Smooth muscle cell of the pulmonary artery (primary cell): ENCODE measurements at places on chromosomes 2 and 18. TPM values are rescaled to one million over a fixed set of nuclear protein-coding genes. Genes with fewer than 3 reads are reported as not detected.

CCDC68 gene
- 4.4 and 15.1 TPM in 2 replicates for total RNA-seq

KCNF1 gene
- not detected in 2 replicates for total RNA-seq

KCNK3 gene
- 0.89 and 4.1 TPM in 2 replicates for total RNA-seq

TEX51 gene
- not detected in 2 replicates for total RNA-seq

CRYGD gene
- not detected in 2 replicates for total RNA-seq

LOXL3 gene
- total RNA-seq, result 110 and 319 TPM in 2 replicates

RTP5 gene
- not detected in 2 replicates for total RNA-seq

LYG2 gene
- total RNA-seq, result not detected in 2 replicates

IHH gene
- total RNA-seq, result not detected in 2 replicates

RGPD4 gene
- under 0.01 TPM in 1 of 2 replicates, not detected in the other for total RNA-seq

GRP gene
- total RNA-seq, result not detected in 2 replicates

ERICH2 gene
- total RNA-seq, result 0.39 and 0.76 TPM in 2 replicates

NT5DC4 gene
- total RNA-seq, result 0.33 TPM in 1 of 2 replicates, not detected in the other

PLCL1 gene
- total RNA-seq, result 4.3 and 8.6 TPM in 2 replicates

SLC30A3 gene
- 0.03 and 0.26 TPM in 2 replicates for total RNA-seq

HADHB gene
- total RNA-seq, result 103 and 112 TPM in 2 replicates

CLEC4F gene
- total RNA-seq, result not detected in 2 replicates

CAPN14 gene
- 0.23 and 0.26 TPM in 2 replicates for total RNA-seq

ARL4C gene
- 79.7 and 85.0 TPM in 2 replicates for total RNA-seq

BOLL gene
- not detected in 2 replicates for total RNA-seq

SERPINB3 gene
- 0.07 TPM in 1 of 2 replicates, not detected in the other for total RNA-seq

PRSS56 gene
- total RNA-seq, result not detected in 2 replicates

DSG1 gene
- total RNA-seq, result not detected in 2 replicates
